ENCODE measurements at places on chromosomes 12 and 14.

DNA sequence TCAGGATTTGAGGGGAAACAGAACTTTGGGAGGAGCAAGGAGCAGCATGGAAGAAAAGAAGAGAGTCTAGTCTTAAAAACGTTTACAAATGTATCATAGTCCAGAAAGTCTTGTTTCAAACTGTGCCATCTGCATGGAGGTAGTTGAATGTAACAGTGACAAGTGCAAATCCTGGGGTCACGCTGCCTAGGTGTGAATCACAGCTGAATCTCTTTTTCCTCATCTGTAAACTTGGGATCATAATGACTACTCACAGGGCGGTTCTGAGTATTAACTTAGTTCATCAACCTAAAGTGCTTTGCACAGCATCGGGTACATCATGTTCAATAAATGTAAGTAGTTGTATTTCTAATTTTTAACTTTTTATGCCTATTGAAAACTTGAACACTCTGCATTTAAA is 208.5 kb downstream of the CHST11 start:
- DNase-seq, result no peak

- peak; percentile 25 for DNase-seq
Measured at GRCh38 chr12:123971770-123972456, 718 bp downstream of the CCDC92 start.

GRCh38 chr12:1852076-1852475 is 31.7 kb downstream of the LRTM2 start:
- no peak for DNase-seq

GRCh38 chr14:68874746-68875155 is 81.9 kb upstream of the ZFP36L1 start:
- no peak for DNase-seq

DNA sequence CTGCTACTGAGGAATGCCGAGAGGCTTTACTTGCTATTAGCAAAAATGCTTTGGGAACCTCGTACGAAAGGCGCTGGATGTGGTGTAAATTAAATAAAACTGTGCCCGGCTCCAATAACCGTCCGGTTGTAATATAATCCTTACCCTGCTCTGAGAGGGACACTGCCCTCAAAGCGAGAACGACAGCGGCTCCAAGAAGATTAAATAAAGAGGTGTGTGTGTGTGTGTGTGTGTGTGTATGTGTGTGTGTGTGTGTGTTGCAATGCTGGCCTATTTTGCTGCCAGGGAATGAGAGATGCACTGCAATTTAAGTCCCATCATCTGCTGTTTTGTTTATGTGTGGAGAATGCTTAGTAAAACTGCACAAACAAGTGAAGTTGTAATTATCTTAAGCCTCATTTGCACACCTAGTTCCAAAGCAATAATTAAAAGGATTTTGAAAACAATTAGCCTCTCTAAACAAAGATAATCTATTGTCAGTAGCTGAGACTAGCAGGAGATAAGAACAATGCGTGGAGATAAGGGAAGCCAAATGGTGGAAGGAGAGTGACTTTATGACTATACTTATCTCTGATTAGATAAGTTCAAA is 1.2 kb upstream of the SIX1 start:
- no peak for DNase-seq

GRCh38 chr14:96881713-96882112 is 84.5 kb downstream of the VRK1 start:
- no peak for DNase-seq

GRCh38 chr14:96583569-96584041 is 81.4 kb downstream of the PAPOLA start:
- no peak for DNase-seq

DNA sequence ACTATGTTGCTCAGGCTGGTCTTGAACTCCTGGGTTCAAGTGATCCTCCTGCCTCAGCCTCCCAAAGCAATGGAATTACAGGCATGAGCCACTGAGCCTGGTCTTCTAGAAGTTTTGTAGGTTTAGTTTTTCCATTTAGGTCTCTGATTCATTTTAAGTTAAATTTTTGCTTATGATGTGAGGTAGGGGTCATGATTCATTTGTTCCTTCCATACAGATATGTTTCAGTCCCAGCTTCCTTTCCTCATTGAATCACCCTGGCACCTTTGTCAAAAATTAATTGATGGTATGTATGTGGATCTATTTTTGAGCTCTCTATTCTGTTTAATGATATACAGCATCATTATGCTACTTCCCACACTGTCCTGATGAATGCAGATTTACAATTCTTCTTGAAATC is 25.6 kb upstream of the CABP1 start:
- no peak for DNase-seq

DNA sequence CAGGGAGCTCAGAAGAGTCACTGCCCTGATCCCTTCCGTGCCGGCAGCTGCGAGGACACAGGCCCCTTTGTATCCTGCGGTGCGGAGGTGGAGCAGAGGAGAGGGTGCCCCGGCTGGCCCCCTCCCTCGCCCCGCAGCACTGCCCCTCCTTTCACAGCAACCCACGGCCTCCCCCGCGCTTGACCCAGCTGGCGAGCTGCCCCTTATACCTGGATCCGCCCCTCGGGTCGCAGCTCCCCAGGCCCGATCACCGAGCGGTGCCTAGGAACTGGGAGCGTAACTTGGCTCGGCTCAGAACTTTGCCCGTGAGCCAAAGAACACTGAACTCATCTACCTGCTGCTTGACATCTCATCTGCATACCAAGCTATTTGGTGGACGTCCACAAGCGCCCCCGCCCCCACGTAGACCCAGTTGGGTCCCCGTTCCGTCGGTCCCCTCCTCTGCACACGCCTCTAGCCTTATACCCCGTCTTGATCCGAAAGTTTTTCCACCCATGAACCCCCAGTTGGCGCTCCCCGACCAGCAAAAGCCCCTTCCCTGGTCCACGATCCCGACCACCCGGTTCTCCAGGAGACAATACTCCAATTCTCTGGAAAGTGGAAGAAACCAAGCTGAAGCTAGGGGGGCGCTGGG is 697 bp upstream of the DNAJC14 start:
- peak; percentile 17 for DNase-seq

GRCh38 chr12:129700036-129700435 is 203.8 kb downstream of the TMEM132D start:
- no peak for DNase-seq

GRCh38 chr14:105600939-105601359 is 74.6 kb downstream of the TMEM121 start:
- DNase-seq, result no peak

DNA sequence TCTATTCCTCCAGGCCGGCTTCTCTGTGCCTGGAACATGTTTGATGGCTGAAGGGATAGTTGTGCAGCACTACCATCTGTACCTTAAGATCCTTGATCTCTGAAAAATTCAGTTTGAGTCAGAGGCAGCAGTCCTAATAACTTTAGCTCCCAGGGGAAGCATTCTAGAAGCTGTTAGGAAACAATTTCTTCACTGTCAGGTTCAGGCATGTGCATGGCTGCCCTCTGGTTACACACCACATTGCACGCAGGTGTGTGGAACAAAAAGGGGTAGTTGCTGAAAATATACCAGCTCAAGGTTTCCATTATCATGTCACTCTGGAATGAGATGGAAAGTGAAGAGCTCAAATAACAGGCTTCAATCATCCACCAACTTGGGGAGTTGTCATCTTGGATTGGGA is 80.1 kb downstream of the CHST11 start:
- no peak for DNase-seq

- no peak for DNase-seq
Measured at GRCh38 chr12:65492998-65493912, 214.8 kb downstream of the MSRB3 start.

DNA sequence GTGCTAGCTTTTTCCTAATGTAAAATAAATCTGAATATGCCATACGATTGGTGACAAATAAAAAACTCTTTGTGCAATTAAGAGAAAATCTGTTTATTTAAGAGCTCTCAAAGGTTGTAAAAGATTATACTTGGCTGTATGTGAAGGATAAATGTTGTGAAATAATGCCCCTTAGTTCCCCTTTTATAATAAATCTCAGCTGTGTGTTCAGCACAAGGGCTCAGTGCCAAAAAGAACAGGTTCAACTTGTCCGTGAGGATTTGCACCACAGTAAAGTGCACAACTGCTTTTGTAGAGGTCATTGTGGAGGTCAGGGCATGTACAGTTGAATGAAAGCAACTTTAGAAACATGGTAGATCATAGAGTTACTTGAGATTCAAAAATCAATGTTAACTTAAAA is 118.6 kb downstream of the TRMT5 start:
- DNase-seq, result no peak

DNA sequence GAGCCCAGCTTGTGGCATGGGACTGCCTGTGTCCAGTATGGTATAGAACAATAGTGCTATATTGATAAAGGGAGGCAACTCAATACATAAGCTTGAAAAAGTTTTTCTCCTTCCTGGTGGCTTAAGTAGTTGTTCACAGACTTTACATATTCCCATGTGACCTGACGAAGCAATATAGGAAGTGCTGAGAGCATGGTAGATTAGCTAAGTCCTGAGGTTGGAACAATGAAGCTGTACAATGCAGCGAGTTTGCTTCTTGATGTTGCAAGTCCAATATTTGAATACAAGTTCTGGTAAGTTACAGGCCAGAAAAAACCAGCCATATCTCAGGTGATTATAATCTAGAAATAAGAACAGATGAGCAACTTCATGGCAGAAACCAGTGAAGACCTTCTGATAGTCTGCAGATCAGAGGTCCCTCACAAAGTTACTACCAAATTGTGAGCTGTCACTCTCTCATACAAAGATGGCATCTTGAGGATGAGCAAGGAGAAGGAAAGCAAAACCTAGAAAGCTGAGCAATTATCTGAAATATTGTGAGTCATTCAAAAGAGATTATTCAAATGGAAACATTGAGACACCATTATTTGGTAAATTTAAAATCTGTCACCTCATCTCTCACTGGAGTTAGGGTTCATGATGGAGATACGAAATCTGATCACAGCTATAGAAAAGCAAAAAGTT is 72.9 kb upstream of the BTG1 start:
- DNase-seq, result no peak

DNA sequence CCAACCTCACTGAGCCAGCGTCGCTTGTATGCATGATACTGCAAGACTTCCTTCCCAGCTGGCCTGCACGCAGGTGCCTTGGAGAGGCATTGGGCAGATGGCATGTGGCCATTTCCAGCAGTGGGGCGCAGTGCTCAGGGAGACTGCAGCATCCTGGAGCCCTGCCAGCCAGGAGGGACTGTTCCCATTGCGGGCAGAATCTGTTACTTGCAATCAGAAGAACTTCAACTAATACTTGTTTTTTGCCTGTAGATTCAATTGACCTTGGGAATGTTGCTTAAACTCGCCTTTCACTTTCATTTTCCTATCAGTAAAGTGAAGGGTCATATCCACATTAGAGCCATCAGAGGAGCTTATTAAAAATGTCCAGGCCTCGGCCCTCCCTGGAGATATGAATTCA is 29.8 kb downstream of the ANKRD9 start:
- no peak for DNase-seq

DNA sequence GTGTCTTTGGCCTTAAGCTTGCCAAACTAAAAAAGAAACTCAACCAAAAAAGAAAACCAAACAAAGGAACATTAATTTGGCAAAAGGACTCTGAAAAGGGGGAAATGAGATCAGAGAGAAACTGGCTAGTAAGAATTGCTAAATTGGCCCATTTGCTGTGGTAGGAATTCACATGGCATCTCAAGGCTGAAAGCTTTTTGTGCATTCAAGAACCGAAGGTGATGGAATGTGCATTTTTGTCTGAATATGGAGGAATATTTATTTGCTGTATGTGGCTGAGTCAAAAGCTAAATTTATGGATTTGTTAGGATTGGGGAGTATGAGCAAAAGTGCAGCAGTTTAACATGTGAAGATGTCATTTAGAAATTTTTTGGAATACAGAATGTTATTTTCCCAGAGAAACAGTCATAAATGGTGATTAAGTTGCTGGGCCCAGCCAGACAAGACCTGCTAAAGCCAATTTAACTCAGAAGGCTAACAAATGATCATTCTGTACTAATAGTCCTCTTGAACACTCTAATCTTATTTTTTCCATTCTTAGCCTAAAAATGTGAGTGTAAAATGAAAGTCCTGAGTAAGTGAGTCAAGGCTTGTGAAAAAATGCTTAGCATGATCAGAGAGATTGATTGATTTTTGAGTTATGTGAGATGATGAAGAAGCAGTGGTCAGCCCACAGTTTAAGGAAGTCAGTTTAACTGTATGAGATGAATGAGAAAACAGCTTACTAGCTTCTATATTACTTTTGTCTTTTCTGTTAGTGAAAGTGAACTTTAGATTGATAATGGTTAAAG is 94.1 kb downstream of the ANO6 start:
- no peak for DNase-seq

GRCh38 chr12:64025174-64025958 is 180.9 kb downstream of the SRGAP1 start:
- DNase-seq, result no peak

- DNase-seq, result no peak
Measured at GRCh38 chr12:92989715-92990484, 60.8 kb upstream of the EEA1 start.

Measured in activated CD4-positive, alpha-beta T cell treated with anti-CD3 and anti-CD28 coated beads for 24 hours (primary cell).